EL (cell line): ENCODE measurements at places on chromosomes 1 and 21.
A peak's percentile ranks its signal among the peaks of the same experiment; 100 is the strongest.

DNA sequence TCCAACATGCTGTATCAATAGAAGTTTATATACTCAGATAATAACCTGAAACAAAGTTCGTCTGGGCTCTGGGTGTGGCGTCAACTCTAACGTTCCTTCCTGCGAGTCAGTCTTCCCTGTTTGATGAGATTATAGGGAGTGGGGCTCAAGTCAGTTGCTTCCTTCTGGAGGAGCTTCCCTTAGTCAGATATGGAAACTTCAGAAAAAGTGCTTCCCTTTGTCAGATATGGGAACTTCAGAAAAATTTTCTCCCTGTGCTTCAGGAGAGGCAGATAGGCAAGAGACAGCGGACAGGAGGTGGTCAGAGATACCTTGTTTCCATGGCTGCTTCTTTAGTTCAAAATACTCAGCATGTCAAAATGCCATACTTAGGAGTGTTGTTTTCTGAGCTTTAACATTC, 51.1 kb upstream of the PRDX6 start:
- no peak for DNase-seq

DNA sequence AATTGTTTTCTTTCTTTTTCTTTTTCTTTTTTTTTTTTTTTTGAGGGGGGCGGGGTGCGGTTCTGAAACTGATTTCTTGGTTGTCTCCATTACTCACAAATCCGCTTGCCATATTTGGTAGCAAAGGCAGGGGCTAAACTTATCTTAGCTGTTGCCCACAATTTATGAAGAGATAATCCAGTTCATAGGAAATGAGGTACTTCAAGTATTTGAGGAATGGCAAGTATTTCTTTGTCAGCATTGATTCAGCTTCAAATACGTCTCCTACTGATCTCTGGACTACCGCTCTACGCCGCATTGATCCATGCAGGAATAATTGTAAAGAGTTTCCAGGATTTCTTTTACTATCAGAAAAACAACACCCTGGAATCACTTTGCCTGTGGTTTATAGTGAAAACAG, 289.2 kb upstream of the DPYD start:
- peak; percentile 96 for DNase-seq

DNA sequence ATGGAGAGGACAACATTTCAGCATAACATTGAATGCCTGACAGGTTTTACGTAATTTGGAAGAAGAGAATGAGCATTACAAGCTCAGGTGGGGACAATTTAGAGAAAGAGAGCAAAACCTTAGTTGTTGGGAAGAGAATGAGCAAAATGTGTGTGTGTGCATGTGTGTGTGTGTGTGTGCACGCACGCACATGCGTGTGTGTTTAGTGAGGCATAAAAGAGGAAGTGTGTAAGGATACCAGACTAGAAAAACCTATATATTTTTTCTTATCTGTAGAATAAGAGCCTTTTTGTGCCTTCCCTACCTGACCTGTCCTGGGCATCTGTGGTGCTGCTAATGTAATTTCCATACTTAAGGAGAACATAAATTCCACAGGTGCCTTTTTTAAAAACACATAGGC, 99.0 kb upstream of the PLXNA2 start:
- DNase-seq, result no peak

DNA sequence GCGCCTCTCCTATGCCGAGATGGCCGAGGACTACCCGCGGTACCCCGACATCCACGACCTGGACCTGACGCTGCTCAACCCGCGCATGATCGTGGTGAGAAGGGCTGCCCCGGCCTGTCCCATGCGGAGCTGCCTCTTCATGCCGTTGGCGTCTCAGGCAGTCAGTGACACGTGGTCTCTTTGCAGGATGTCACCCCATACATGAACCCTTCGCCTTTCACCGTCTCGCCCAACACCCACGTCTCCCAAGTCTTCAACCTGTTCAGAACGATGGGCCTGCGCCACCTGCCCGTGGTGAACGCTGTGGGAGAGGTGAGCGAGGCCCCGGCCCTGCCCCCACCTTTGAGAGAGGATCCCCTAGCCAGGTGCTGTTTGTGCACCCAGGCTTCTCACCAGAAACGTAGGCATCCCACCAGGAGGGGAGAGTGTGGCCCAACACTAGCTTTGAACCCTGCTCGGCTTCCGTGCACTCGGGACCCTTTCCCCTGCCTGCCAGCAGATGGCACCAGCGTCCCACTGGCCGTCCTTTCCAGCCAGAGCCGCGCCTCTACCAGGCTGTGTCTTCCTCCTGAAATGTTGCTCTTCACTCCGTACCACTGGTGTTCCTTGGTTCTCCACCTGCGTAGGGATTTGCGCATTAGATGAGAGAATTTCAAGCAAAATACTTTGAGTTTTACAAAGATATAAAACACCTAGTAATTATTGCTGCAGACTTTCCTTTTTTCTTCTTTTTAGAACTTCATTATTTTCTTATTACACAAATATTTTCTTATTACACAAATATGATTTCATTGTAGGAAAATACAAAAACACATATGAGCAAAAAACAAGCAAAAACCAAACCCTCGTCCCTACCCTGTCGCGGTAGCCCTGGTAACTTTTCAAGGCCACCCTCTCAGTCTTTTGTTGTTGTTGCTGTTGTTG, 9.0 kb downstream of the NPPA start:
- DNase-seq, result peak; percentile 61

DNA sequence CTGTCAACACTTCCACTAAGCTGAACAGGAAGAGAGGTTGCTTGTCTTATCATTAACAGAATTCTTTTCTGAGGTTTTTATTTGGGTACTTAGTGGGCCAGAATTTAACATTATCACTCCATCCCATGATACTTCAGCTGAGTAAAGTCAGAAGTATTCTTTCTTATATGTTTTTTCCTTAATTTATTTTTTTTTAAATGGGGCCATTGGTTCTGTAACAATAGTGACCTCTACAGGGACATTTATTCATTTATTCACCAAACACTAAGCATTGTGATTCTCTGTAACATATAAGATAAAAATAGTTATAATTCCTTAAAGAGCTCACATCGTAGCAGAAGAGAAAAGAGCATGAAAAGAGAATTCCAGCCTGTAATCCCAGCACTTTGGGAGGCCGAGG, 9.8 kb downstream of the GREM2 start:
- peak; percentile 8 for DNase-seq

GRCh38 chr1:151405187-151405951, 6.0 kb downstream of the PSMB4 start:
- no peak for DNase-seq

DNA sequence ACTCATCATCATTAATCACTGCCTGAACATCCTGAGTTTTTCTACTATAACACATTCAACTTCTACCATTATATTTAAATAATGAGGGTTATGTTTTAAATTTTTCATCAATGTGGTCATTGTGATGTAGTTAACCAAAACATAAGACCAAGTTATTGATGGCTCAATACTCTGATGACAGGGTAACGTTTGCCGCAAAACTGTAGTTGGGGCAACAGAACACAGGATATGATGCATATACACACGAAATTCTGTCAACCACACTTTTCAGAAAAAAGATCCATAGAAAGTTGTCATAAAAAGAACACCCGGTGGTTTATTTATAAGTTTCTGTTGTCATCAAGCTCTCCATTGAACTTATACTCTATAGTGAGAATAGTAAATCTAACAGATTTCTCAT, 121.7 kb upstream of the COL11A1 start:
- DNase-seq, result peak; percentile 63

DNA sequence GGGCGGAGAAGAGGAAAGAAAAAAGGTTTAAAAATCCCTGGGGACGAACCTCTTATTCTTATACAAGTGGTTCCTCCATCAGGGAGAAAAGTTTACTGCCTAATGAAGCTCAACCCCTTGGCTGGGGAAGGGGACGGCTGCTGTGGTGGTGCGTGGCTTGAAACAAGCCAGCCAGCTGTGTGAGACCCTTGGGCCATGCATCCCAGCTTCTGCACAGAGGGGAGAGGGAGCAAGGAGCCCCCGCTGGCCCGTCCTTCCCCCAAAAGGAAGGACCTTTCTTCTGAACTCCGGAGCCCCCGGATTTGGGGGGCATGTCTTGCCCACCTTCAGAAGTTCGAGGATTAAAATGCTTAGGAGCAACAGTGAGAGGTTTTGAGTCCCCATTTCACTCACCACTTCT, 67.3 kb downstream of the STUM start:
- DNase-seq, result no peak

DNA sequence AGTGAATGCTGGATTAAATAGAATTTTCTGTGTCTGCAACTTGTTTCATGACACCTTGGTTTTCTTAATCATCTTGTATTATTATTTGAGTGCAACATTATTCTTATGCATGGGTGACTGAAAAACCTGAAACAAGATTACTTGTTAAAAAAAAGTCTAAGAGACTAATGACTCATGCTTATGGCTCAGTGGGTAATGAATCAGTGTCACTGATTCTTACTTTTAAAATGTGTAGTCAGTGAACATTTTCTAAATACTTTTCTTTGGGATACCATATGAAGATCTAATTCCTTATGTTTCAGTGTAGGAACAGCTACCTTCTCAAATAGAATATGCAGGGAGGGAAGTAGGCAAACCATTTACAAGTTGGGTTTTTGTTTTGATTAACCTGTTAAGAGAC, 65.5 kb downstream of the PRKAA2 start:
- peak; percentile 81 for DNase-seq

DNA sequence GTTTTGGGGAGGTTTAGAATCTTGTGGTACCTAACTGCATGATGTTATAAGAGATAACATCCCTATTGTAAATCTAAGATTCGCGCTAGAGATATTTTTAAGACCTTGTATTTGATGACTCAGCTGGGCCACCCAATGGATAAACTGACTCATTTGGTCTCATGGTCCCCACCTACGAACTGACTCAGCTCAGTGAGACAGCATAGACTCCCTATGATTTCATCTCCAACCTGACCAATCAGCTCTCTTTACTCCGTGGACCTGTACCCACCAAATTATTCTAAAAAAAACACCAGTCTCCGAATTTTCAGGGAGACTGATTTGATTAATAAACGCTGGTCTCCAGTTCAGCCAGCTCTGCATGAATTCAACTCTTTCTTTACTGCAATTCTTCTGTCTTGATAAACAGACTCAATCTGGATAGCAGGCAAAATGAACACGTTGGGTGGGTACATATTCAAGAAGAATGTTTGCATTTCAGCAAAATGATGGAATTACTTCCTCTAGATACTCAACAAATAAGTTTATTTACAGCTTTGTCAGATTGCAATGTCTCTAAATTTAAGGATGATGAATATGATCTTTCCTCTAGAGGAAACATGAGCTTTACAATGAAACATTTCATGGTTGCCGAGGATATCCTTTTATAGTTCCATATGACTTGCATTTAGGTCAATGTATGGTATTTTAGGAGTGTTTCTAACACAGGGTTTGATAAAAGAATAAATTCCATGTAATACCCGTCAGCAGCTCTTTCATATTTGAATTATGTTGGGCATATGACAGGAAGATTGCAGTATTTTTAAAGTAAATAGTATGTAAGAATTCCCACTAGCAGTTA, 516.6 kb upstream of the RGS18 start:
- peak; percentile 38 for DNase-seq

GRCh38 chr1:48055876-48056764, 58.9 kb upstream of the TRABD2B start:
- DNase-seq, result no peak

- DNase-seq, result no peak
Observed at GRCh38 chr21:14454016-14455009, 71.4 kb upstream of the HSPA13 start.

GRCh38 chr1:216560527-216560926, 137.3 kb upstream of the USH2A start:
- DNase-seq, result no peak

DNA sequence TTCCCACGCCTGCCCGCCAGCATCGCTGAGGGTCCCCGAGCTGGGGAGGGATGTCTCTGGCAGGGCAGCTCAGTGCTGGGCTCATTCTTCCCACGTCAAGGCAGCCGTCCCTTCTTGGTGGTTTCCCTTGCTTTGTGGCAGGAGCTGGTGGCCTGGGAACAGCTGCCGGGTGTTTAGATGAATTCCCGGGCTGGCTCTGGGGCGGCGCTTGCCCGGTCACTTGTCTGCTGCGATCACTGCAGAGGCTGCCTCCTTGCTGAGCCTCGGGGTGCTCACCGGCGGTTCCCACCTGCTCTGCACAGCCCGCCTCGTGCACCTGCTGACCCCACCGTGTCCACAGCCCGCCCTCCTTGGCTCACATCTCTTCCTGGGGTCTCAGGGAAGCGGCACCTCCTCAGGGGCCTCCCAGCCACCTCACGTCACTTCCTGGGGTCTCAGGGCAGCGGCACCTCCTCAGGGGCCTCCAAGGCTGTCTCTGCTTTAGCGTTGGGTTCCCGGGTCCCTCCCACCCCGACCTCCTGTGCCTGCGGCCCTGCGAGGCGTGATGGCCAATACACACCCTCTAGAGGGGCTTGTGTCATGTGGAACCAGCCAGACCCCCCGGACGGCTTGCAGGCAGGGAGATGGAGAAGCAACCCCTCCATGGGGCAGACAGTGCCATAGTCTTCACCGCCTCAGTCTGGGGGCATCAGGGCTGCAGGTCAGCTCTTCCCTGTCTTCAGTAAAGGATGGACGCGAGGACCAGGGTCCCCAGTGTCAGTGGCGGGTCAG, 13.5 kb downstream of the COL18A1 start:
- DNase-seq, result no peak

- no peak for DNase-seq
Observed at GRCh38 chr1:226029568-226030225, 30.6 kb upstream of the SDE2 start.

DNA sequence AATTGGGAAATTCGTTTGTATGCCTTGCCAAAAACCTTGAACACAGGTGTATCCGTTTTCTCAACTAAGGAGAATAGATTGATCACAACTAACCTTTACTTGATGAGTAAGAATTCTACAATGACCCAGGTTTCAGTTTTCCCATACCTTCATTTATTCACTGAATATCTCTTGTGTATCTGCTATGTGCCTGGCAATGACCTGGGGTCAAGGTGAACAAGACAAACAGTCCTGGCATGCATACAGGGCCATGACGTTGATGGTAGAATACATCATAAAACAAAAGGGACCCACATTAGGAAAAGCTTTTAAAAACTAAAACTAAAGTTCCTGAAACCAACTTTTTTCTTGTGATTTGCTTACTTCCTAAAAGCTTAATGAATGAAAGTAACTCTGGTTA, 32.1 kb upstream of the EXOSC10 start:
- DNase-seq, result no peak

- DNase-seq, result no peak
Observed at GRCh38 chr1:76129731-76130130, 55.2 kb downstream of the ST6GALNAC3 start.

GRCh38 chr1:3352299-3352951, 102.0 kb upstream of the ARHGEF16 start:
- DNase-seq, result peak; percentile 54

DNA sequence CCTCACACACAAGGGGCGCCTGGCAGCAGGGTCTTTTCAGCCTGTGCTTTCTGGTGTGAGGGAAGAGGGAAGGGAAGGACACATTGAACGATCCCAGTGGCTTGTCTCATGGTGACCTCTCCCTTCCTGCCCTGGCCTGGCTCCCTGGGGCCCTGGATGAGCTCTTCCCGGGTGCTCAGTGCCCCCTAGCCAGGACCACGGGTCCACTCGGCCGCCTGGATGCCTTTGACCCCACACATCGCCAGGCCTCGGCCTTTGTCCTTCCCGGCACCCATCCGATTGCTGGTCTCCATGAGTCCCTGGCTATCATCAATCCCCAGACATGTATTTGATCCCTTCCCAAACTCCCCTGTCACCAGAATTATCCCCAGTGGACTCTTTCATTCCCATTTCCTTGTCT, 6.0 kb upstream of the TFF3 start:
- no peak for DNase-seq
